Kidney capillary endothelial cell (primary cell): ENCODE measurements at places on chromosomes 7 and 10.

DNA sequence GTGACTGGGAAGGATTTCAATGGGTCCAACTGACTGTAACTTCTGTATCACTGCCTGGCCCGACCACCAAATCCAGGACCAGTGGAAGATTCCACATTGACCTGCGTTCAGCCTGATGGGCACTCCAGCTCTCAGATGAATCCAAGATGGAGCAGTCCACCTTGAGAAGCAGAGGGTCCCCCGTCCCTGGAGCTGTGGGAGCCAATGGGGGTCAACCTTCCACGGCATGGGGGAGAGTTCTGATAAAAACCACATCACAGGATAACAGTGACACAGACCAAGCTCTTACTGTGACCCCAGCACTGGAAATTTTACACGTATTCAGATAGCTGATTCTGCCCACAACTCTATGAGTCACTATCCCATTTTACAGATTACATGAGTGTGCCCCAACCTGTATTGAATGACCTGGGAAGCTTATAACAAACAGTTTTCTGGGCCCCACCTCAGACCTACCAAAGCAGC is 11.2 kb downstream of the ZCCHC24 start:
- no peak for DNase-seq

- no peak for DNase-seq
These were observed 1.1 kb downstream of the ALOX5 start for GRCh38 chr10:45375101-45375500.

GRCh38 chr10:77146712-77147336 is 490.8 kb downstream of the KCNMA1 start:
- no peak for DNase-seq

DNA sequence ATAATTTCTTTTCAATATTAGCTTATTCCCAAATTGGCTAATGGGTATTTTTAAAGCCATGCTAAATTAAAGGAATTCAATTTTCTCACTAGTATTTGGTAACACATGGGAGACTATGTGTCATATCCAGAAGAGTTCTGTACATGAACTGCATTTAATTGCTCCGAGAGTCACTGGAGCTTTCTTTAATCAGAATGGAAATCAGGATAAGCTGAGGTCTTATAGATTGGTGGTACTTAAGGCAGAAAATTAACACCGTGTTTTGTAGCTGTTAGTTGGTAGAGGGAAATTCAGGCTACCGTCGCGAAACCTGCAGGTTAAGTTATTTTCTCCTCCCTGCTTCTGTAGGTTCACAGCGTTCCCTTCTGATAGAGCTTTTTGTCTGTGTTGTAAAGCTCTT is at the start of gene WEE2:
WEE2 (plus strand) TSS at position 3 of the 400 bp plus-strand sequence. CDS start 406 bp downstream, outside the sequence.
- DNase-seq = no peak

GRCh38 chr7:32200646-32201045 is 130.4 kb upstream of the PDE1C start:
- no peak for DNase-seq

- no peak for DNase-seq
These were observed 77.3 kb upstream of the ARMC3 start for GRCh38 chr10:22850541-22850940.

DNA sequence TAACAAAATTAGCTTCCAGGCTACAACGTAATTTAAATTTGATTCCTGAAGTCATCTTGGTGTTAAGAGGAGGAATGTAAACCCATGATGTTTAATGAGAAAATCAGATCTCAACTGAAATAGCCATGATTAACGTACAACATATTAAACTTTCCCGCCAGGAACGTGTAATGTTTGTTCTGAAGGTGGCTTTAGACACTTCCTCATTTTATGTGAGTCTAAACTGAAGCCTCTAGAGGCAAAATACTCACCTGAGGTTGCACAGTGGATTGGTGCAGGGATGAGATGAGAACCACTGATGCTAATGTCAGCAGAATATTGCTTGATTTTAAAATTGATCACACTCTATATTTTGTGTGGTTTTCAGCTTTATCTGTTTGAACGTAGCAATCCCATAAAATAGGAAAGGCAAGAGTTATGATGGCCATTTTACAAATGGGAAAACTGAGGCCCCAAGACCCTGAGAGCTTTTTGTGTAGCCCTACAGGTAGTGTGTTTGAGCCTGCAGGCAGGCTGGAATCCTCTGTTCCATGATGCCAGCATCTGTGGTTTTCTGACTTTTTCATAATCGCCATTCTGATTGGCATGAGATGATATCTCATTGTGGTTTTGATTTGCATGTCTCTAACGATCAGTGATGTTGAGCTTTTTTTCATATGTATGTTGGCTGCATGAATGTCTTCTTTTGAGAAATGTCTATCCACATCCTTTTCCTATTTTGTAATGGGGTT is 243.7 kb upstream of the BMPER start:
- no peak for DNase-seq

- no peak for DNase-seq
These were observed 86.2 kb downstream of the AOAH start for GRCh38 chr7:36638140-36638539.

- no peak for DNase-seq
These were observed 96.6 kb upstream of the TMEM196 start for GRCh38 chr7:19869979-19870378.

DNA sequence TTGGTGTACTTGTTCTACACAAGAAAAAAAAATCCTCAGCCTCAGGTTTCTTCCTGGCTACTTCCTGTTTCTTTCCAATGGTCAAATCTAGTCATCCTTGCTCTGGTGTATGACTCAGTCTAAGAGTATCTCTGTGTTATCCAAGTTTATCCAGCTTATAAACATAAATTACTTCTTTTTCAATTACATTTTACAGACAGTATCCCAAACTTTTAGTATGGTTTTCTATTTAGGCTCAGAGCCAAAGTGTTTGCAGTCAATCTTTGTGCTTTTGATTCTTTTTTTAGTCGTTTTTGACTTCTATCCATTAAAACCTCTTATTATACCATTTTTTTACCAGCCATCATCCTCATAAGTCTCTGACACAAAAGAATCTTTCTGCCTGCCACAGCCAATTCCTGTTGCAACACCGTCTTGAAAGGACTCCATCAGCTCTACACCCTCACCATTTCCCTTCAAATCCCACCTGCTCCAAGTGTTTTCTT is 294.6 kb downstream of the PTEN start:
- DNase-seq = peak; percentile 66

DNA sequence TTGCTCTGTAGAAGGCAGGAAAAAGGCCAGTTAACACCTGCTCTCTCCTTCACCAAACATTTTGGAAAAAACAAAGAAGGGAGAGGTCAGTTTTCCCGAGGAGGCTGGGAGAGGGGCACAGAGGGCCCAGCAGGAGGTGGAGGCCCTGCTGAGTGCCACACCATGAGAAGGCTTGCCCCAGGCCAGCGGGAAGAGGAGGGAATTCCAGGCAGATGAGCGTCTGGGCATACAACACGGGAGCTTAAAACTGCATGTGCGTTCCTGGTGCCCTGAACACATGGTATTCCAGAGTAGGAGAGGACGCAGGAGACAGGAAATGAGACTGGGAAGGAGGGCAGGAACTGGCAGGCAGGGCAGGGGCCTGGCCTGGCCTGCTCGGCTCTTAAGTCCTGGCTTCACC is 182.4 kb downstream of the CCDC3 start:
- DNase-seq = no peak

DNA sequence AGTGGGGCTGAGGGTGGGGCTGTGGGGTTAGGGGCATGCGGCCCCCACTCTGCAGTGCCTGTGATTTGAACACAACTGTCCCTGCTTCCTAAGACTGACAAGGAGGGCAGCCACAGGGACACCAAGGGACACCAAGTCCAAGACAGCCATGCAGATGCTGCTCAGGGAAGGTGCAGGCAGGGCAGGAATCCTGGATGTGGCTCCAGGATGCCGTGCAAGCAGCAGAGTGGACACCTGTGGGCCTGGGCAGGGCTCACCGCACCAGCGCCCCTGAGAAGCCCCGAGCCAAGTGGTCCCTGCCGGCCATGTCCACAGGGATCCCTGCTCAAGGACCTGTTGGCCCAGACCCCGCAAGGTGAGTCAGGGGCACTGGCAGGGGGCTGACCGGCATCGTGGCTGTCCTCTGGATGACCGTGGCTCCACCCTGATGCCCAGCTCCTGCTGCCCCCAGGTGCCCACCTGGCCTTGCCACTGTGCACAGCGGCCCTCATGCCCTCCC is 58.5 kb downstream of the STK32C start:
- no peak for DNase-seq

DNA sequence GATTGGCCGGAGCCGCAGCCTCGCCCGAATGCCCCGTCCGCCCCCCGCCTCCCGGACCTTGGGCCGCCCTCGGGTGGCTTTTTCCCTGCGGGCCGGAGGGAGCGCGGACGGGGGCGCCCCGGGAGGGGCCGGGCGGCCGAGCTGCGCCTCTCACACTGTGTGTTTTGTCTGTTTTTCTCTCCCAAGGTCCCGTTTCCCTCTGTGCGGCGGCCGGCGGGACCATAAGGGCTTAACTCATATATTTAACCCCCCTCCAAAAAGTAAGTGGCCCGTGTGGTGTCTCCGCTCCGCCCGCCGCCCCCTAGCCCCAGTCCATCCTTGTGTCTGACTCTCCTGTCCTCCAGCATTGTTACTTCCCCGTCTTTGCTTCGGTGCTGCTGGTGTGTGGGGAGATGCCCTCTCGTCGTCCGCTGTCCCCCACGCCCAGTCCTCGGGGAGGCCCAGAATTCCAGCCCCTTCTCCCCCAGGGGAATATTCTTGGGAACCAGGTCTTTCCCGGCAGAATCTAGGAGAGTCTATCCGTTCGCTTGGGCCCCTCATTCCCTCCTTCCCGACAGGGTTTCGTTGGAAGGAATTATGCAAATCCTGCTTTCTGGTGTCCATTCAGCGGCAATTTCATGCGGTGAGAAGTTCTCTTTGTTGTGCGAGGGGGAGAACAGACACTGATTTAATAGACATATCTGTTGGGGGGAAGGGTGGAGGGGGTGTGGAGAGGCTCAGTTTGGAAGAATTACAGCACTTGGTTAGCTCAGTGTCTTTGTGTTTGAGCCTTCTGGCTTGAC is 1.3 kb downstream of the LCOR start:
- peak; percentile 13 for DNase-seq

GRCh38 chr10:15096661-15097010 is 519 bp upstream of the RPP38 start:
- no peak for DNase-seq

- no peak for DNase-seq
These were observed 265.3 kb upstream of the HABP2 start for GRCh38 chr10:113287592-113287991.

DNA sequence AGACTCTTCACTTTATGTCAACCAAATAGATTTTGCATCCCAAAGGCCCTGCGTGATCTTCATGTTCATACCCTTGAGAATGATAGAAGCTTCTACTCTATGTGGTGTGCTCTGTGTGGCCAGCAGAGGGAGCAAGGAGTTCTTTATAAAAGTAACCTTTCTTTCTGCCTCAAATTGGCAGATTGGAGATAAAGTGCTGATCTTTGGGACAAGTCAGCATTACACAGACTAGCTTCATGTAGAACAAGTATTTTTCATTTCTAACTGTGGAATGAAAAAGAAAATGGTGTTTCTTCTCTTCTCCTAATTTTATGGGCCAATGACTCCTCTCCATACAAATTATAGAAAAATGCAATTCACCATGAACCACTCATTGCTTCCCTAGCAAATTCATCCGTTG is 1214.1 kb downstream of the SORCS1 start:
- DNase-seq = peak; percentile 30
